Activated CD4-positive, alpha-beta T cell treated with anti-CD3 and anti-CD28 coated beads for 1 hour (primary cell): ENCODE measurements at places on chromosomes 4 and X.

GRCh38 chr4:101236097-101236496, 111.2 kb downstream of the PPP3CA start:
- no peak for DNase-seq

DNA sequence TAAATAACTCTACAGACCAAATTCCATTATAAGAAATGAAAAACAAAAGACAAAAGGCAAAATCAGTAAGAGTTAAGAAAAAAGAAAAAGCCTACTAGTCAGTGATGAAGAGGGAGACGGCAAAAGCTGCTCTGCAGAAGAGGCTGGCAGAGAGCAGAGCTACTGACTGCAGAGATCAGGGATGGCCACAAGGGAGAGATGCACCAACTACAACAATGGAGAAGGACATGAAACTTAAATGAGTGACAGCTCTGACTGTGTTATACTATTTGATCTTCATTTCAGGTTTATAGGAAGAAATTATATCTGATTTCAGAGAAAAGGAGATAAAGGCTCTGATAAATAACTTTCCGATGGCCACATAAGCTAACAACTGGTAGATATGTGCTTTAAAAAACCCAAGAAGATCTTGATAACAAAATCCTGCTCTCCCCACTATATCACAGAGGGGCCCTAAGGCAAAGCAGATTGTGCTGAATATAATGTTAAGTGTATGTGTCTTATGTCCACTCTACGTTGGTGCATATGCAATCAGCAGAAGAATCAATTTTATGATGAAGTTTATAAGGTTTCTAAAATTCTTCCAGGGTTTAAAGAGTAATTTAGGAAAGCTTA, 58.4 kb upstream of the COX18 start:
- no peak for DNase-seq

- DNase-seq: no peak
Observed at GRCh38 chr4:92307866-92308265, 4.1 kb downstream of the GRID2 start.

GRCh38 chr4:44196796-44197195, 251.8 kb downstream of the KCTD8 start:
- DNase-seq: no peak

DNA sequence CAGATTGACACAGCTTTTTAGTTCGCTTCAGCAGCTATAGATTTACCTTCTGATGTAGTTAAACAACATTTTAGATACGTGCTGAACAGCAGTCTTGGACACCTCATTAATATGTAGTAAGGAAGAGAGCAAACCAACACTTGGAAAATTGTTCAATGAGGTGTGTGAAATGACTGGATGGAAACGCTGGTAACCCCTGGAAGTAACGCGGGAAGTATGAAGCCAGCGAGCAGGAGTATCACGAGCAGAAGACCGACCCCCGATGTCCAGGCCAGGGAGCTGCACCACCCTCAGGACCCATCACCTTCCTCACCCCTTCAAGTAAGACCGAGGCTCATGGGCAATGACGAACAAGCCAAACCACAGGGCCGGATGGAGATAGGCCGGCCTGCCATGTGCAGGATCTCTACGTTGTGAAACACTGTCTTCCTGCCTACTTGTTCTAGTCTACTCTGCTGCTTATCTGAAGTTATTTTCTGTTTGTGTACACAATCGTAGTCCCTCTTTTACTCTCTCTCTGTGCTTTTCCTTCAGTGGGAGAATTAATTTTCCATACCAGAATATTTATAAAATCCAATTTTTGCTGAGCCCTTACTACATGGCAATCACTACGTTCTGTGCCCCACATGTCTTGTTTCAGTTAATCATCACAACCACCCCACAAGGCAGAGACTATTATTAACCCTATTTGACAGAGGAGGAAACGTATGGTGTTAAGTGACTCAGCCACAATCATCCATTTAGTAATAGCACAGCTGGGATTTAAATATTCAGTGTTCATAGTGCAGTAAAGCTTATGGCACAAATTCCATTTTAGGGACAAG, 221.7 kb downstream of the APBB2 start:
- DNase-seq: no peak

DNA sequence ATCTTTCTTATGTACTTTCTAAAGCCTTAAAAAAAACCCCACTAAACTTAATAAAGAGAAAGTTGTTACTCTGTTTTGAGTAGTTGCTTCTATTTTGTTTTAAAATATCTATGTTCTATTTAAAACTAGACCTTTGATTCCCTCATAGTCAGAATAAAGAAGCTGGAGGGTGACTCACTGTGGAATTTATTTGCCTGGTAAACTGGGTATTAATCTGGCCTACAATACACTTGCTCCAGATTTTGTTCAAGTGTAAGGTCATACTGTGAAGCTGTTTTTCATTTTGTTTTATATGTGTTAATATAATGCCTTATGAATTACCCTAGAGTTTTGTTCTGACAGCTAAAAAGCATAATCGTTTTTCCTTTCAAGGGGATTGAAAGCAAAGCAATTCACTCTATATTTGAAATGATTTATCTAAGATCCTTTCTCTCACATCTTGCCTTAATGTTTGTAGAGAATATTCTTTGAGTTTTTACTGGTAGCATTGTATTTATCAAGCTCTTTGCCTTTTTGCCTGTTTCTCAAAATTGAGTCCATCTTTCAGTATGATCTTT, 277.4 kb upstream of the PITX2 start:
- no peak for DNase-seq

- DNase-seq: no peak
Observed at GRCh38 chrX:34559325-34559724, 97.8 kb downstream of the TMEM47 start.

DNA sequence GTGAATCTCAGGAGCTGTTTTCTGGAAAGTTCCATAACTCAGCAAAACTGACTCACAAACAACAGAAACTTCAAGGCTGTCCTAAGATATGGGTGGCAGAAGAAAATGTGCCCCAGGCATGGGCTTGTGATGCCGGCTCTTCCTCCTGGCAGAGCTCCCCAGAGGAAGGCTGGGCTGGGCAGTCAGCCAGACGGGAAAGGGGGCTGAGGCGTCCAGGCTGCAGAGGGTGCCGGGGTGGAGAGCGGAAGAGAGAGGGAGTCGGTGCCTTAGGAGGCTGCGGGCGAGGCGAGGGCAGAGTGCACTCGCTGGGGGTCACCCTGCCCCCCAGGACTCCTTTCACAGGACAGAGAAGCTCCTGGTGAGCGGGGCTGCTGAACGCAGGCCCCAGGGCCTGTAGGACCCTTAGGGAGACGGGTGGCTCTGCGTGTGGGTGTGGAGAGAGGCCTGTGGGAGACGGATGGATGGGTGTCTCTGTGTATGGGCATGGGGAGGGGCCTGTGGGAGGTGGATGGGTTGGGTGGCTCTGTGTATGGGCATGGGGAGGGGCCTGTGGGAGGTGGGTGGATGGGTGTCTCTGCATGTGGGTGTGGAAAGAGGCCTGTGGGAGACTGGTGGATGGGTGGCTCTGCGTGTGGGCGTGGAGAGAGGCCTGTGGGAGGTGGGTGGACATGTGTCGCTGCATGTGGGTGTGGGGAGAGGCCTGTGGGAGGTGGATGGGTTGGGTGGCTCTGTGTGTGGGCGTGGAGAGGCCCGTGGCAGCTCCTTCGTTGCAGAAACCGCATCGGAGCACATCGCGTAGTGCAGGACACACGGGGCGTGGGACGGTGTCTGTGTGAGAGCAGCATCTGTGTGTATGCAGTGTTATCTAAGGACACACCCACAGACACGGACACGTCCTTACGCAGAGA, 15.9 kb downstream of the PCGF3 start:
- no peak for DNase-seq

DNA sequence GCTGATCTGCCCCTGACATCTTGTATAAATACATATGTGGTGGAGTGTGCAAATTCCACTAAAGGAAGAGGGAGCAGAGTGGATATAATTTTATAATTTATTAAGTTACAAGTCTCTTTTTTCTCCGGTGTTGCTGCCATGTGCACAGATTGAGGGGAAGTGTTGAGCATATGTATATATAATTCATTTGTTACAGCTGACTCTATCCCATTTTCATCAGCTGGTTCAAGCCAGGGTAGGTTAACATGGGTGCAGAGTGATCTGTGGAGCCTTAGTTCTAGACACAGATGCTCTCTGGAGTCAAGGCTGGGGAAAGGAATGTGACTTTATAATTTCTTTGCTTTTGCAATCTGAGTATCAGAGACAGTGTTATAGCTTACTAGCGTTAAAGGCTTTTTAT, 103.5 kb downstream of the WWC2 start:
- DNase-seq: no peak

- DNase-seq: no peak
Observed at GRCh38 chr4:169084954-169085353, 74.9 kb upstream of the CBR4 start.

DNA sequence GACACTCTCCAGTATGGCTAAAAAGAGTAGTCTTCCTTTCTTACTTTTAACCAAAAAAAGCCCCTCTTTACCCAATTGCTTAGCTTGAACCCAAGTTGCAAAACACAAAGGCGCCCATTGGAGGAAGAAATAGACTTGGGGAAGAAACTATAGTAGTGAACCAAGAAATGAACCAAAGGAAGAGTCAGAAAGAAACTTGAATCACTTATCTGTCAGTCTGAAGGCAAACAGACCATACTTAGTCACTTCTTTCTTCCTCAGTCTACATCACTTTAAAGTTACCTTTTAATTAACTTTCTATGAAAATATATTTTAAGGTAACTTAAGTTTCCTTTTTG, 161.4 kb upstream of the GIMD1 start:
- DNase-seq: no peak

DNA sequence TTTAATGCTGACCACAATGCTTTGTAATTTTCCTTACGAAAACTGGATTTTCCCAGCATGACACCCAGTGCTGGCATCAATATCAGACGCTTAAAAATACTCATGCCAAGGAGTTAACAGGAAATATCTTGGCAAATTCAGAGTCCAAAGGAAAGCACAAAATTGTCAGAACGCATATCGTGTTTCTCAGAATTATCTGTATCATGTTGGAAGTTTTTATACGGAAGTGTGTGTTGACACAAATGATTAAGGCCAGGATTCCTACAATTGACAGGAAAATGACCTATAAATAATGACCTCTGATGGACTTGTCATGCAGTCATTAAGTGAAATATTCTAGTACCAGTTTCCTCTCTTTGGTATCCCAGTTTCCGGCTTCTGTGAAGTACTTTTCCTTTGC, 132.1 kb upstream of the TLL1 start:
- DNase-seq: no peak

DNA sequence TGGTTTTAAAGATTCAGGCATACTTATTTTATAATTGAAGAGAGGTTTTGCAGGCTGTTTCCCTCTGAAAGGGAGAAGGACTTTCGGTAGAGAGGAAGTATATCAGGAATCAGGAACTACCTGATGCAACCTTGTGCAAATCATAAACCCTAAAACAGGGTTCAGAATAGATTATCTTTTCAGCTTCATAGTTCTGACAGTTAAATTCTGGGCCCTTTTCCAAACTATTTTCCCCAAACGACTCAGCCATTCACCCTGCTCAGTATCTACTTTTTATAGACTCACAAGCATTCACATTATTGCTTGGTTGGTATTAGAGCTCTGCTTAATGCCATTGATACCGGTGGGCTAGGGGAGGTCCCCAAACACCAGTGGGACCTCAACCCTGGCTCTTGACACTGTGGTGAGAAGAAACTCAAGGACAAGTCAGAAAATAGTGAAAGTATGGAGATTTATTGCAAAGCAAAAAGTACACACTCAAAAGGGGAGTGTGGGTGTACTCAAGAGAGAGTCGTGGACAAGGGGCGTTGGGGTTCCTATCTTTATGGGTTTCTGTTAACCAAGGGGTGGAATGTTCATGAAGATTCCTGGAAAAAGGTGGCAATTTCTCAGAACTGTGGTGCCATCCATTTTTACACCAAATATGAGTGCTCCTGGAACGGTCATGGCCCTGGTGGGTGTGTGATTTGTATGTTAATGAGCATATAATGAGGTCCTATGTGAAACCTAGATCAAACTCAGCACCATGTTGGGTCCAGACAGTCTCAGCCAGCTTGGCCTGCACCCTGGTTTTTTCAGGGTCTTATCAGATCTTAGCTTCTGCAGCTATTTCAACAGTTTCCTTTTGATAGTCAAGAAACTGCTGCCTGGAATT, 238.3 kb downstream of the DCLK2 start:
- DNase-seq: no peak
